Myometrial cell (primary cell): ENCODE measurements at places on chromosomes 2 and 18. TPM values are rescaled to one million over a fixed set of nuclear protein-coding genes. Genes with fewer than 3 reads are reported as not detected.

RASGRP3 gene
- 2.3 and 4.8 TPM in 2 replicates for total RNA-seq

SKOR2 gene
- total RNA-seq: not detected in 2 replicates

RFX8 gene
- 1.8 and 3.7 TPM in 2 replicates for total RNA-seq

ERFE gene
- 0.58 and 0.71 TPM in 2 replicates for total RNA-seq
